Renal cortical epithelial cell (primary cell): ENCODE measurements at places on chromosomes 4 and X.

DNA sequence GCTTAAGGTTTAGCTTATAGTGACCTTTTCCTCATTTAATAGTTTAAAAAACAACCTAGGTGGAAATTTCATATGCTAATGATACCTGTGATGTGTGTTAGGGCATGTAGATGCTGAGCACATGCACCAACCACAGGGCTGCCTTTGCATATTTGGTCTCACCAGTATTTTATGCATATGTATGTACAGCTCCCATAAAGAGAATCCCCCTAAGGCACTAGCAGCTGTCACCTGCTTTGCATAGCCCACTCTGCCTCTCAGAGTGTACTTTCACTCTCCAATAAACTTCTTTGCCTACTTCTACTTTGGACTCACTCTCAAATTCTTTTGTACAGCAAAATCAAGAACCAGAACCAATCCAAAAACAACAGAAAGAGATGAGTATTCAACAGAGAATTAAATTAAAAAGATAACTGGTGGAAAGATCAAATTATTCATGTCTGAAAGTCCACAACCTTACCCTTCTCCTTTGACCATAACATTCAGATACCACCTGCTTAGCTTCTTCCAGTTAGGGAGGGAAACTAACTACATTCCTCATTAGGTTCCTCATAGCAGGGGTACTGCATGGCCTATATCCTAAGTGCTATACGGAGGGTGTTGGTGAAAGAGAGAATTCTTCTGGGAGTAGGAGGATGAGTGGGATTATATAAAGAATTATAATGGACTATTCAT, 250.5 kb downstream of the STPG2 start:
- no peak for DNase-seq

DNA sequence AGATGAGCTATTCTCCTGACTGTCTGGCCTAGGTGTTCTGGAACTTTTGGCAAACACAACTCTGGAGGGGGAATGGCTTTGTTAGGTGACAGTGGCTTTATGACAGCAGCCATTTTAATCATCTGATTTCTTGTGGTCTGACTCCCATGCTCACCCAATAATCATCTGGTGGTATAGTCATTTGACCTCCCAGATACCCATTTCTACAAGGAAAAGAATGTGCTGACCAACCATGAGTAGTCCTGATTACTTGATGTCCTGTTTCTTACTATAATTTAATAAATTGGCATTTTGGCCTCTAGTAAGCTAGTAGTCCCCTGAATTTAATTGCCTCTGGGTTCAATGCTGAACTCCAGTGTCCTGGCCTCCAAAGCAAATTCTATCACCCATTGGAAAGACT, 109.9 kb upstream of the DUSP21 start:
- DNase-seq, result no peak

- no peak for DNase-seq
These were observed 38.3 kb downstream of the ARHGEF9 start for GRCh38 chrX:63746715-63747114.

GRCh38 chr4:92952897-92953296, 649.1 kb downstream of the GRID2 start:
- no peak for DNase-seq

DNA sequence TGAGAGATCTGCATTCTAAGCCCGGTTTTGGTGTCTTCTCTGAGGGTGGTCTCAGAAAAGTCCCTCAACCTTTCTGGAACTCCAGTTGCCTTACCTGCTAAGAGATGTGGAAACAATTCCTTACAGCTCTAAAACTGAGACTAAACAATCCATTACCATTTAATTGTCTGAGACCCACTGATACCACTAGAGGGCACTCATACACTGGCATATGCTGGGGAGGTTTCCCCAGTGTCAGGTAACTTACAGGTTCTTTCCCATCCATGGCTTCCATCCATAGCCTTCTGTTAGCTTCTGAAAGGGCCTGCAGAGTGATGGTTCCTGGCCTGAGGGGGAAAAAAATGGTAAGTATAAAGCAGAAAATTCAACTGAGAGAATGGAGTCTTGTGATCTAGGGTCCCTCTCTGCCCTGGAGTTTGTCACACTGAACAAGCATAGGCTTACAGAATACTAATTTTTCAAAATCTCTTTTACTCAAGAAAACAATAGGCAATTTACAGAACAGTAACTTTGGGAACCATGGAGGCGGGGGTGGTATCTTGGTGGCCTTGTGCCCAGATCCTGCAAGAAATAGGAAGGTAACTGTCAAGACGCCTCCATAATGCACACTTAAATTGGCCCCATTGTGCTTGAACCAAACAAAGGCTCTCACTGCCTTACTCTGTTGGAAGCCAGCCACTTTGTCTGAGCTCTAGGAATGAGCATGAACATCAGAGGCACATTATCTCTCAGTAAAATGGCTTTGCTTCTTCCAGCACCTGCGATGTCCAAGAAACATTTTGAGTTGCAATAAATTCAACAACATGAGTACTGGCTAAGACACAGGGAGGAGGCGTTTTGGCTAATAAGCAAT, 236.1 kb downstream of the OPHN1 start:
- DNase-seq, result peak; percentile 51

- DNase-seq, result no peak
These were observed 56.1 kb downstream of the SLC7A11 start for GRCh38 chr4:138185859-138186645.

- DNase-seq, result peak; percentile 69
These were observed 15.7 kb upstream of the DUSP21 start for GRCh38 chrX:44828008-44828605.

- peak; percentile 69 for DNase-seq
These were observed 95.4 kb upstream of the USP38 start for GRCh38 chr4:143089291-143089690.

DNA sequence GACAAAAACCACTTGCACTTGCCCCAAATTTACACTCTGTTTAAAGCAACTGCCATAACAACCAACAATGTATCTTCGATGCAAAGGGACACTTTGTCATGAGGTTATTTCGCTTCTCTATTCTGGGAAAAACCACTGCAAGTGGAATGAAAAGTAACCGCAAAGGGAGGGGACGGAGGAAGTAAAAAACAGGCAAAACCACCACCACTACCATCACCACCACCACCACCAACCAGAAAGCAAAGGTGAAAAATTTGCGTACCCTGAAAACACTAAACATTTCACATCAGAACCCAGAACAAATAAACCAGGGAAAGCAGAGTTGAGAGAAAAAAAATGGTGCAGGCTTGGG, 1.2 kb upstream of the N4BP2 start:
- DNase-seq, result no peak

GRCh38 chr4:173821036-173821435, 291.0 kb upstream of the HAND2 start:
- no peak for DNase-seq

GRCh38 chr4:55318175-55319129, 27.6 kb upstream of the SRD5A3 start:
- DNase-seq, result no peak

- DNase-seq, result no peak
These were observed 151.3 kb downstream of the DCLK2 start for GRCh38 chr4:150229520-150229919.

GRCh38 chr4:78569306-78569821, 17.8 kb downstream of the ANXA3 start:
- DNase-seq, result peak; percentile 91

GRCh38 chr4:25030277-25031076, at the start of gene LGI2:
LGI2 (minus strand) TSS chr4:25030946; CDS start chr4:25030693, 253 bp downstream.
- no peak for DNase-seq

GRCh38 chr4:7587433-7588405, 153.0 kb upstream of the PSAPL1 start:
- DNase-seq, result no peak

DNA sequence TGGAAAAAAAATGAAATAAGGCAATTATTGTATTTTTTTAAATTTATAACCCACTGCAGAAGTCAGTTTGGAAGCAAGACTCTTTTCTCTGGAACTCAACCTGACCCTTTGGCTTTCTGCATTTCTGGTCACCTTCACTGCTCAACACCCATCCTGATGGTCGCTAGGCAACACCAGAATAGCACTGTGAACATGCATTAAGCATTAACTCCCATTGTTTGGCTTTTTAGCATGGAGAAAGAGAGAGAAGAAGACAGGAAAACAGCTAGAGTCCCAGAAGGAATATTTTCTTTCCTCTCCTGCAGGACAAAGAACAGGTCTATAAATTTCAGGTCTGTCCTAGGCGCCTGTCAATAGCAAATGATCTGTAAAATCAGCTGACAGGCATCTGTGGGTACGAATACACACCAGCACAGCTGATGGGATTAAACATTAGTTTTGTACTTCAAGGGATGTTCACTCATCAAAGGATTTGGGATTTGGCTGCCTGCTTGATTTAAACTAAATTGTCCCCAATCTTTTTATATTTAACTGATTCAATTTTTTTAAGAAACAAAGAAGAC, 137.2 kb upstream of the ETNPPL start:
- DNase-seq, result peak; percentile 58

DNA sequence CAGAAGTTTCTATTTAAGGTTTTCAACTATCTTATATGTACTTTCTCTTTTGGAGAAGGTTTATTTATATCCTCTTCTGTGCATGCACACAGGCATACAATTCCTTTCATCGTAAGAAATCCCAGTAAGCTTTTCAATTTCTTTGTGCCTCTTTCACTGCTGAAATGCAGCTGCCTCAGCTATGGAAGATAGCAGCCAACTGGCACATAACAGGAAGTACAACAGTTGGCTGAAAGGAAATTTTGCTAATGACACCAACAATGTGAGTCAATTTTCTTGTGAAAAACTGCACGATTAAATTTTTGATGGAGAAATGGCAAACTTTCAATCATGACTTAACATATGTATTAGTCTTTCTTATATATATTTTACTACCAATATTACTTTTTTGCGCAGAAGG, 74.5 kb upstream of the PAQR3 start:
- DNase-seq, result no peak

DNA sequence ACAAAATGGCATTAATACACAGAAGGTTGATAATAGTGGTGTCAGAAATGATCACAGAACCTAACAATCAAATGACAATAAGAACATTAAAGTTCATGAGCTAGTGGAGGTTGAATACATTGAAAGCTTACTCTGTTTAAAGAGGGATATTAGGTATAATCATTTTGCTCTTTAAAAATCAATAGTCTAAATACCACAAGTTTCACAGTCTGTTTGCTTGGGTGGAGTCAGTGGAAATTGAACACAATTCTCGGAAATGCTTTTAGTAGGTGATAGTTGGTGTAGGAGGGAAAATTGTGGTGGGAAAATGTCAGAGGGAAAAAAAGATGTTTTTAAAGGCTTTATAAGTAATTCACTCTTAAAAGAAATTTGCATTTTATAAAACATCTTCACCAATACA, 197.1 kb downstream of the GLUD2 start:
- no peak for DNase-seq

GRCh38 chr4:184150102-184150839, 67.4 kb downstream of the ENPP6 start:
- no peak for DNase-seq

- no peak for DNase-seq
These were observed 263.4 kb downstream of the GLUD2 start for GRCh38 chrX:121310820-121311219.

DNA sequence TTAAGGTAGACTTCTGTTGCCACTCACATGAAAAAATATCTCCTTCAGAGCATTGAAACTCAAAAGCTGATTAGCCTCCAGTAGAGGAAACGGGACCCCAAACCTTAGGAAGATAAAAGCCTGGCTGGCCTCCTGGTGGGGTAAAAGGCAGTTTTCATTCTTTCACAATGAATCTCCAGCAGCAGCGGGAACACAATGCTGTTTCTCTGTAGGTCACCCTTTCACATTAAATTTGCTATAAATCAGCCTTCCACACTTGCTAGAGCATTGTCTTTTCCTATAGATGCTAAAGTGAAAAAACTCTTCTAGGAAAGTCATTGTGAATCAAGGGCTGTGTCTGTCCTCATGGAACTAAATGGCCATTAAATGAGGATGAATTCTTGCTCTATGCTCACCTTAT, 207.3 kb upstream of the MAGEB2 start:
- DNase-seq, result no peak

DNA sequence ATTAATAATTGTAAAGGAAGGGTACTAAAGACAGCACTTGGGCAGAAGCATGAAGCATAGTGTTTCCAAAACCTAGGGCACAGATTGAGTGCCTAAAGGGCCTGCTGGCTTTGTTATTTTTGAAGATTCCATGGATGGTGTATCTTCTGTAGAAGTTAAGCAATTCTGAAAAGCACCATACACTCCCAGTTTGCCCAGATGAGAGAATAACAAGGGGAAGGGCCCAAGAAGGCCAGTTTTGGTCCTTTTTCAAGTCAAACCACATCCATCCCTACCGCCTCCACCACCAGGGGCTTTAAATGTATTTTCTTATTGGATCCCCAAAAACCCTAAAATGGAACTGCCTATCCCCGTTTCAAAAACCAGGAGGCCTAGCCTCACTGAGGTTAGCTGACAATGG, 17.2 kb downstream of the SCARB2 start:
- no peak for DNase-seq

DNA sequence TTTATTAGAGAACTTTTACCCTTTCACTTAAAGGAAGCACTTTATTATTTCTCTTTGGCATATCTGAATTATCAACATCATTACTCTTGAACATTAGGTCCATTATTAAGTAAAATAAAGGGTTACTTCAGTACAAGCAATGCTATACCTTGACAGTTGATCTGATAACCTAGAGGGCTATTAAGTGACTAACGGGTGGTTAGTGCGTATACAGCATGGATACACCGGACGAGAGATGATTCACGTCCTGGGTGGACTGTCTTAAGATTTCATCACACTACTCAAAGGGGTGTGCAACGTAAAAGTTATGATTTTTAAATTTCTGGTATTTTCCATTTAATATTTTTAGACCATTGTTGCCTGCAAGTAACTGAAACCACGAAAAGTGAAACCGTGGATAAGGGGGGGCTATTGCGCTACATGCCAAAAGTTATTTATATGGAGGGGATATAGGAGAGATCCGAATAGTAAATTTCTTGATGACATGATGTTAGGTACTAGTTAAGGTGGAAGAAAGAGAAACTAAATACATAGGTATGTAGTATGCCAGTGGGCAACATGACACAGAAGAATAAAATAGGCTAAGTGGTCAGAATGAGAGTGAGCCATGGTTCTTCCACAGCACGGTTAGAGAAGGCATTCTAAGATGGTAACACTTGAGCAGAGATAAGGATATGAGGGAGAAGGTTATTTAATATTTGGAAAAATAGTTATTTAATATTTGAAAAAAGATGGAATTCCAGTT, 230.8 kb upstream of the ANKRD50 start:
- no peak for DNase-seq

- DNase-seq, result peak; percentile 19
These were observed 197.2 kb upstream of the CNKSR2 start for GRCh38 chrX:21176921-21177571.

- DNase-seq, result no peak
These were observed 24.4 kb downstream of the PPP2R3B start for GRCh38 chrX:362351-362750.

DNA sequence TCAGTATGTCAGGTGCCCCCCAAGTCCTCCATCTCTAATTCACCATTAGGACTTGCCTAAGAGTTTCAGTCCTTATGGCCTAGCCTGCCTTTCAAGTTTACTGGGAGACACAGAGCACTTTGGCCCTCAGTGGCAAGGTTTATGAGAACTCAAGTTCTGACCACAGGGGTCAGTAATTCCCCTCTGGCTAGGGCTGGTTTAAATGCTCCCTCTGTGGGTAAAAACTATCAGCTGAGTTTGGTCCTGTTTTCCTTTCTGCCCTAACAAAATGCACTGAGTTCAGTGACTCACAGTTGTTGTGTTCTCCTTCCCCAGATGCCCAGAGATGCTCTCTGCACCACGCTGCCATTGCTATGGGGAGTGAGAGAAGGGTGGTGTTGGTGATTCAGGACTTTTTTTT, 163.2 kb downstream of the RELL1 start:
- DNase-seq, result peak; percentile 77
